ENCODE measurements at places on chromosomes 1 and 21. TPM values are rescaled to one million over a fixed set of nuclear protein-coding genes. Genes with fewer than 3 reads are reported as not detected.
A peak's percentile ranks its signal among the peaks of the same experiment; 100 is the strongest.

HAO2 gene
- not detected for total RNA-seq

SMPDL3B gene
- total RNA-seq: 64.3 TPM

HFM1 gene
- total RNA-seq: 0.95 TPM

GRCh38 chr21:27024971-27025370, 58.1 kb upstream of the ADAMTS5 start:
- no peak for DNase-seq

GRCh38 chr1:117250061-117250606, 39.4 kb upstream of the VTCN1 start:
- DNase-seq: no peak

DNA sequence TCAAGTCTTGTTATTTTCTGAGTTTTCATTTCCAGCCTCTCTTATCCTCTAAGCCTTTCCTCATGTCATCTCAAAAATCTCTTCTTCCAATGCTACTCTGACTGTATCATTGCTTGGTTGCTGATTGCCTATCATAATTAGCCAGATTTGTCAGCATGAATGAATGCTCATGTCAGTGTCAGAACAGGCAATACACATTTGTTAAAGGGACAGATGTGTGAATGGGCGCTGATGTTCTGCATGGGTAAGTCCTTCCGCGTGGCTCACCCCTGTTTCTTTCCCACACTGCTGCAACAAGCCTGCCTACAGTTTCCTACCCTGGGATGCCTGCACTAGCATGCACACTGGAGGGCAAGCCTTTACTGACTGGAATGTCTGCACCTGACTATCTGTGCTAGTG, 100.6 kb downstream of the RHOU start:
- DNase-seq: no peak

- peak; percentile 62 for DNase-seq
These were observed 7.0 kb downstream of the FOXD2 start for GRCh38 chr1:47444562-47445465.

DNA sequence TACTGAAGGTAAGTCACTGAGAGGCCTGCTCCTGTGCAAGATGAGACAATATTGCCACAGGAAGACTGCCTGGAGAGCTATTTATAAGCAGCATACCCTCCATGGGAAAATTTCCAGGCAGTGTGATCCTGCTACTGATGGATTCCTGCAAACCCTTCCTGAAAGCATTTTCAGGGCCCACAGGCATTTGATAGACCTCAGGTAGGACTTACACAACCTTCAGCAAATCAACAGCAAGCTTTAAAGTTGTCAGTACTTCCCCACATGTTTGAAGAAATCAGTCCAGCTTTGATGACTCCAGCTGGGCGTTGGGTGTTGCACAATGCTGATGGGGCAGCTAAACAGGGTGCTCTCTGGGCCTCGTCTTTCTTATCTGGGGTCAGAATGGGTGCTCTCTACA, 108.8 kb downstream of the PLXNA2 start:
- no peak for DNase-seq

DNA sequence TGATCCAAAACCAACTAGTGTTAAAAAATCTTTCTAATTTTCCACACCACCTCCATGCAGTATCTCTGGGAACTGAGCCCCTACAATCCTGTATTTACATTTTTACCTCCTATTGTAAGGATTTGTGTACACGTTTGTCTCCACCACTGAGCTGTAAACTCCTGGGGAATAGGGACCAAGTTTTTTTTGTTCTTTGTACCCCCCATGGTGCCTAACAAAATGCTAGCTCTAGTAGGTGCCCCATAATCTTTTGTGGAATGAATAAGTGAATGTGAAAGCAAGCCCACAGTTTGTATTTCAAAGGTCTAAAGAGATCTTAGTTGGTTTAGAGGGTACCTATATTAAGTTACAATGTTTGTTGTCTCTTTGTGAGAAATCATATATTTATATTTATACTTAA, 879 bp upstream of the WLS start:
- DNase-seq: no peak

DNA sequence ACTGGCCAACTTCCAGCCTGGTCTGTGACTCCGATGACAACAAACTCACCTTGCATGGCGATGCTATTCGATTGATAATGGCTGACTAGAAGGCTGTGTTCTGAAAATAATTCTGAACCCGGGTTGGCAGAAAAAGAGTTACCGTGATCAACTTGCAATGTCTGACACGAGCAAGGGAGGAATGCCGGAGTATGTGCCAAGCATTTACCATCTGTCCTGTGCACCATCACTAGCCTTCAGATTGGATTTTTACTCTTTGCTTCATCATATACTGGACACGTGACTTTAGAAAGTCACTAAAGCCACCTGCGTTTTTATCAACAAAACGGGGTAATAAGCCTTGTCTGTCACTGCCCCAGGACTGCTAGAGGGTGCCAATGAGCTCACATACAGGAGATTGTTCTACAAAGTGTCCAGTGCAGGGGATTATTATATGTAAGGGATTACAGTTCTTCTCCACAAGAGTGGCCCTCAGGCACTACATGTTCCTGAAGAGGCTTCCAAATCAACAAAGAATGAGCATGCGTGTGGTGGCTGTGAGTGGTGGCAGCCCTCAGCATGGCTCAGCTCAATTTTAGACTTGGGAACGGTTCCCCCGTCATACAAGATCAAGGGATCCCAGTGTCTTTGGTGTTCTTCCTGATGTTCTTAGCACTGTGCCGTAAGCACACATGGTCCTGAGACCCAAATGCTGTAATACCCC, 35.8 kb downstream of the SSBP3 start:
- no peak for DNase-seq

DNA sequence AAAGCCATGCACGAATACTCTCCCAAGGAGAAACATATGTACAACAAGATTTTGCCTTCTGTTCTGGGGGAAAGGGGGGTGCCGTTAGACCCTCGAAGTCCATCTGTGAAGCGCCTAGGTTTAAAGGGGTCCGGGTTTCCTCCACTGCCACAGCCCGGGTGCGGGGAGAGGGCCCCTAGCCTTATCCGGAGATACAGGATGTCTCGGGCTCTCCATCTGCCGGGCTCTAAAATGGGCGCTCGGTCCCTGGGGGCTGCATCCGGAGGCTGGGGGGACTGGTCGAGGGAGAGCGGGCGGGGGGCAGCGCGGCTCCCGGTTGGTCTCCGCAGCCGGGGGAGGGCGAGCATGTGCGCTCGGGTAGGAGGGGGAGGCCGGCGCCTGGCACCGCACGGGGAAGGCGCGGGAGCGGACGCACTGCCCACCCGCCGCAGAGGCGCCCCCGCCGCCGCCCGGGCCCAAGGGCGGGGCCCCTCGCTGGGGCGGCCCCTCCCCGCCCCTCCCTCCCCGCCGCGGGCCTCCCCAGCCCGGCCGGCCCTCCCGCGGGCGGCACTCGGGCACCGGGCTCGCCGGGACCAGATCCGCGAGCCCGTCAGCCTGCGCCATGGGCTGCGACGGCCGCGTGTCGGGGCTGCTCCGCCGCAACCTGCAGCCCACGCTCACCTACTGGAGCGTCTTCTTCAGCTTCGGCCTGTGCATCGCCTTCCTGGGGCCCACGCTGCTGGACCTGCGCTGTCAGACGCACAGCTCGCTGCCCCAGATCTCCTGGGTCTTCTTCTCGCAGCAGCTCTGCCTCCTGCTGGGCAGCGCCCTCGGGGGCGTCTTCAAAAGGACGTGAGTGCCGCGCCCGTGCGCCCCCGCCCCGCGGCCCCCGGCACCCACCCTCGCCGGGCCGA, 63.1 kb downstream of the ELK4 start:
- peak; percentile 21 for DNase-seq

DNA sequence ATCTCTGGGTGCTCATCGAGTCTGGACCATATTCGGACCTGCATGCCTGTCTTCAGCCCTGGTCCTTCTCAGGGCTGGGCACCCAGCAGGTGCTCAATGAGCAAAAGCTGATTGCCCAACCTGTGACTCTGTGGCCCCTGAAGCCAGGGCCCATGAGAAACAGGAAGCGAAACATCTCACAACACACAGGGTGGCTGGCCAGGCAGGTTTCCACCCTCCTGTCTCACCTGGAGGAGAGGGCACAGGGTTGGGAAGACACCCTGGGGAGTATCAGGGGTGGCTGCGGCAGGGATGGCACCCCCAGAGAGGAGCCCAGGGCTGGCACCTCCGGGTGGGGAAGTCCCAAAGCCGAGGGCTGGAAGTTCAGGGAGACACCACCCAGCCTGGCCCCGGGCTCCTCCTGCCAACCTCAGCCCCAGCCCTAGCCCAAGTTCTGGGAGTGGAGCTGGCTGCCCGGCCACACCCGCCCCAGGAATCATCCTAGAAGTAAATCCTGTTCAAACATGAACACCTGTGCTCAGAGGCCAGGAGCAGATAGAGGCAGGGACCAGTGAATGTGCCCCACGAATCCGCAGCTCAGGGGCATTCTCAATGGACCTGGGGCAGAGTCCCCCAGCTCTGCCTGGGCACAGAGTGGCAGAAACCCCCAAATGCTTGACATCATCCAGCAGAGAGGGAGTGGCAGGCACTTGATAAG, 54.6 kb downstream of the RAP1GAP start:
- peak; percentile 56 for DNase-seq

DNA sequence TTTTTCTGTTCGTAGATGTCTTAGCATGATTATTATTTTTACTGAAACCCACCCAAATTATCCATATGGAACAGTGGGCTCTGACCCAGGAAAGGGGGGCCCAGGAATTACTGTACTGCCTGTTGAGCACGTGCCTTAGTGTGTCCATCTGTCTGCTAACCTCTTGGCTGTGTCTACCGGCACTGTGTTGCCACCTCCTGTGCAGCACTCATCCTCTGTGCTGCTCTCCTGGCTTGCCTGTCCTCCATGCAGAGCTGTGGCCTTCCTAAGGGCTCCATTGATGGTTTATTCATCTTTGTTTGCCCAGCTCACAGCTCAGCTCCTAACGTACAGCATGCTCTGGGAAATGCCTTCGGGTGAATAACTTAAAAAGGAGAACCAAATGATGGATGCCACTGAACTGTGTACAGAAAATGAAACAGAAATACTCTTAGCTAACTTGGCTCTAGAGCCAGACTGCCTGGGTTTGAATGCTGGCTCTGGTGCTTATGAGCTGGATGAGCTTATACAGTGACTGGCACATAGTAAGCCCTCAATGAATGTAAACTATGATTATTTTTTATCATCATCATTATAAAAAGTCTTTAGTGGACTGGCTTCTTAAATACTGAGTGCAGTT, 11.4 kb upstream of the RPTN start:
- no peak for DNase-seq

Data from transverse colon (tissue), 4 donors.